Glomerular endothelial cell (primary cell): ENCODE measurements at places on chromosomes 1 and 21. TPM values are rescaled to one million over a fixed set of nuclear protein-coding genes. Genes with fewer than 3 reads are reported as not detected.

DNA sequence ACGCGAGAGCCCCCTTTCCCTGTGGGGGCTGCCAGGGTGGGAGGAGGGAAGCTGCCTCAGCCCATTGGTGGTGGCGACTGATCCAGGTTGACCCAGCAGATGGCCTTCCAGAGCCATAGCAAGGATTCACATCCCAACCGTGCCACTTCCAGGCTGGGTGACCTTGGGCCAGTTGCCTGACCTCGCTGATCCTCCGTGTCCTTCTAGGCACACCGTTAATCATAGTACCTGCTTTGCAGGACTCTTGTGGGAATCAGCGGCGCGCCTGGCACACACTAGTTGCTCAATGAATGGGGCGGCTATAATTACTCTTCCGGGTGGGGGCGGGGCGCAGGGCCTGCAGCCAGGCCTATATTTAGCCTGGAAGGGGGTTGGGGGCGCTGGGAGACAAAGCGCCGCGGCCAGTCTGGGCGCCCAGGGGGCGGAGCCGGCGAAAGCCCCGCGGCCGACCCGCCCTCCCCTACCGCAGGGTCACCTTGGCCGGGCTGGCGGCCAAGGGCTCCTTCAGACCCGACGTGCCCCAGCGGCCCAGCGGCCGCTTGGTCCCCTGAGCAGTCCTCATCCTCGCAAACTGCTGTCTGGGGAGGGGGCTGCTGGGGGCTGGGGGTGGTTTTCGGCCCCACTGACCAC, 5.1 kb downstream of the HSPB7 start:
- DNase-seq, result no peak

DNA sequence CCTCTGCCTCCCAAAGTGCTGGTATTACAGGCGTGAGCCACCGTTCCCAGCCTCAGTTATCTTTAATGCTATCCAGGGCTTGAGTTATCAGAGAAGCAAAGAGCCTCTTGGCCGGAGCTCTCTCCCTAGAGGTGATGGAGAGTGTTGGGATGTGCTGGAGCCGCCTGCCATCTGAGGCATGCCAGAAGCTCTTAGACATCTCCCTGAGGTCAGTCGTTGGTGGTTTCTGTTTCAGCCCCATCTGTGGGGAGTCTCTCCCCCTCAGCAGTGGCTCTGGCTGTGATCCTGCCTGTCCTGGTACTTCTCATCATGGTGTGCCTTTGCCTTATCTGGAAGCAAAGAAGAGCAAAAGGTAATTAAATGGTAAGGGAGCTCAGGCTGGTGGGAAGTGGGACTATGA, 11.6 kb upstream of the ZNF691 start:
- no peak for DNase-seq

GRCh38 chr1:27635396-27636142, 584 bp upstream of the FGR start:
- no peak for DNase-seq

- no peak for DNase-seq
Measured at GRCh38 chr1:53561503-53562105, 102.4 kb downstream of the DMRTB1 start.

The NADK gene
- total RNA-seq, result 91.0 and 134 TPM in 2 replicates

- DNase-seq, result no peak
Measured at GRCh38 chr1:235025422-235025984, 103.1 kb downstream of the TOMM20 start.

The TIMM17A gene
- total RNA-seq, result 47.8 and 48.4 TPM in 2 replicates

DNA sequence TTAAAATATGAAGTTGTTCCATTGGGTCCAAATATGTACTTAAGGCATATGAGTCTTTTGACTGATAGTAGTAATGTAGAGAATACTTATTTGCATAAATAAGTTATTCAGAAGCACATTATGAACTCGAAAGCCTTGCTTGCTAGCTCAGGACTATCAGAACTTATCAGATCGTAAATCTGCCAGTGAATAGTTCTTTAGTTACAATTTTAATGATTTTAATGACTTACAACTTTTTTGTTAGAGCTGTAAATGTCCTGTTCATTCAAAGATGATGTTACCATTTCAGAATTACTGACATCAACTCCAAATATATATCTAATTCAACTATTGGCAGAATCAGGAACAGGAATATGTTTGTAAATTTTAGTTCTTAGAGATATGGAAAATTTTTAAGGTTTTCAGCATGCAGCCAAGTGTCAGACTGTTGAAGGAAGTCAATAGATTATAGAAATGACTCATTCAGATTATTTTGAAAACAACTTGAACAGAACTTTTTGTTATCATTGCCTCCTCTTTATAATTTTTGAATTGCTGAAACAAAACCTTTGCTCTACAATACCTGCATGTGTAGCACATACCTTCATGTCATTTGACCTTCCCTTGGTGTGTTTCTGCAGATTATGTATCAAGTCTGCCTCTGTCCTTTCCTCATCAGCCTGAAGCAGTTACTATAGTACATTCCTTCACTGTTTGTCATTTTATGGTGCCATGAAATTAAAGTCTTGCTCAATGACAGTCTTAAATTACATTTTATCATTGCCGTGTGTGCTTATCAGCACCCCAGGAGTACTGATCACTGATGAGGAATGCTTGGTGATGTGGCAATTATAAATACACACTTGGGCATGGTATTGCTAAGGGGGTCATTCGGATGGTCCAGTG, 44.9 kb downstream of the LRRC8D start:
- no peak for DNase-seq

DNA sequence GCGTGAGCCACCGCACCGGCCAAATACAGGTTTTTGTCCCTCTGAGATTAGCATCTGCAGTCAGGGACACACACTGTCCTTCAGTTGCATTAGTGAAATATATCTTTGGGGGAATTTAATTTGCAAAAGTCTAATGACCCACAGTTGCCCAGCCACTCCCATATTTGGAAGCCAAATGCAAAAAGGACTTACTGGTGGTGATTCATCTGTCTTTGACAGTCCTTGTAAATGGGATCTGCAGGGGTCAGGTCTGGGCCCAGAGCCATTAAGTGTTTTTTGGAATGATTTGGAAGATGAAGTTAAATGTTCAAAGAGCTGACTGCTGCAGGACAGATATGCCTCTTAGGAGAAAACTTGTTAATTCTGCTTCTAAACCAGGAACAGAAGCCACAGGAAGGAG, 44.6 kb upstream of the DNASE2B start:
- no peak for DNase-seq

DNA sequence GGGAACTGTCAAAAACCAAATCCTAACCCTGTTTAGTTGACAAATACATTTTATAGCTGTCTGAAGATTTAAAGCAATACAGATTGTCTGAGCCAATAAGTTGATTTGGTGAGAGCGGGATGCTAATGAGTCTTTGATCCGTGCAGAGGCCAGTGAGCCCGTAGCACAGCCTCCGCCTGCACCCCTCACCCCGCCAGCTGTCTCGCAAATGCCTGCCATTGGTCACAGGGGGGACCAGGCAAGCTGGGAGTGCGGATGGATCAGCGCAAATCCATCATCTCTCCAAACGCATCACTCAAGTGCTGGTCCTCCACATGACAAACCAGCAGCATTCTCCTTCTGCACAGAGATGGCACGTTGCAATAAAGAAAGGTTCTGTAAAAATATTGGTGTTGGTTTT, 51.0 kb downstream of the ZBTB18 start:
- no peak for DNase-seq

DNA sequence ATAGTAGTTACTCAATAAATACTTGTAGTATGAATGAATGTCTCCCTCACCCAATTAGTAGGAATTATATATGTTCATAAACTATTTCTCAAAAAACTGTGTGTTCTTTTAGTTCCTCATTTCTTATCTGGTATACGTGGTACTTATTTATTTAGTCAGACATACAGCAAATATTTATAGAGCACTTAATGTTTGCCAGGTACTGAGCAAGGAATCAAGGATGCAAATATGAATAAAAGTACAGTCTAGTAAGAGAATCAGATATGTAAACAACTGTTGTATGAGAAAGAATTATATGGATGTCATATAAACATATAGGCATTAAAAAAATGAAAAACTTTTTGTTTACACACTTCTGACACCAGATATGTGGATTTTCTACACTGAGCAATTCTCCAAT, 58.5 kb downstream of the ATF6 start:
- DNase-seq, result no peak

DNA sequence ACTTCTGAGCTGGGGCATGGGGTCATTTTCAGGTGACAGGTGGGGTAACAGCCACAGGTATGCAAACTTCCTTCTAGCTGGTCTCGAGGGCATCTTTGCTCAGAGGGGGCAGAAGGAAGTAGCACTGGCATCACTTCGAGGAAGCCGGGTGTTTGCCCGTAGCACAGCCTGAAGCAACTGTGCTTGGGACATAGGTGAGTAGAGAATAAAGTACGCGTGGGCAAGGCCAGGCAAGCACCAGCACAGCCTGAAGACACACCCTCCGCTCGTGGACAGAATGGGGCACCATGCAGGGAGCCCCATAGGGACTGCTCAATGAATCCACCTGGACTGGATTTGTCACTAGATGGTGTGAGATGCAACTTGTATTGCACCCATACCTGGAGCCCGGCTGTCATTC, 167.1 kb downstream of the KCNJ6 start:
- no peak for DNase-seq

DNA sequence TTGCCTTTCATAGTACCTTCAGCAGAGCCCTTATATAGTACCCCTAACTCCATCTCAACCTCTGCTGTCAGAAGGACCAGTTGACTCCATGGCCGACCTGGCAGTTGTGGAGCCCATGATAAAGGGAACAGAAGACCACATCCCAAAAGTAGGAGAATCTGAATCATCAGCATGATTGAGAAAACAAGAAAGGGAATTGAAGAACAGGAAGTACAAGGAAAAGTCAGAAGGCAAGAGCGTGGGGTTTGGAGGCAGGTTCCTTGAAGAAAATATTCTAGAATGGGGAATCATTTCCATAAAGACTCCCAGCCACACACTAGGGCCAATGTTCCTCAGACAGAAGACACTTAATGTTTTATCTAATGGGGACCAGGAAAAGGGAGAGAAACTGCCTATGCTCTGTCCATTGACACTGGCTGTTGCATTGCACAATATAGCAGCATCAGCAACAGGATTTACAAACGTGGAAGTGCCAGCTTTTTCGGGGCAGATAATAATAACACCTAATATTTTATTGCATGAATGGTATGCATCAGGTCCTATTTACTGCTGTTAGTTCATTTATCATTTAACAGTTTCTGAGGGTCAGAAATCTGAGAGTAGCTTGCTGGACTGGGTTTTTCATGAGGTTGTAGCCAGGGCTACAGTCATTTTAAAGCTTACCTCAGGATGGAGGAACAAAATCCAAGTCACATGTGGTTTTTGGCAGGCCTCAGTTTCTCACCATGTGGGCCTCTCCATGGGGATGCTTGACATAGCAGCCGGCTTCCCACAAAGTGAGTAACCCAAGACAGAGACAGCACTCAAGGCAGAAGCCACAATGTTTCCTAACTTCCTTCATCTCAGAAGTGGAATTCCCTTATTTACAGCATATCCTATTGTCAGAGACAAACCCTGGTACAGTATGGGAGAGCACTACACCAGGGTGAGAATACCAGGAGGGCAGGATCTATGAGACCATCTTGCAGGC, 483.4 kb downstream of the PLPP3 start:
- DNase-seq, result no peak

- no peak for DNase-seq
Measured at GRCh38 chr1:183886853-183887252, 81.9 kb downstream of the RGL1 start.

GRCh38 chr1:212615201-212615470, 6.6 kb downstream of the ATF3 start:
- DNase-seq, result no peak

- no peak for DNase-seq
Measured at GRCh38 chr1:91026320-91026719, 4.5 kb upstream of the ZNF644 start.

The IFT25 gene
- total RNA-seq, result 11.0 and 19.1 TPM in 2 replicates

The PFDN2 gene
- total RNA-seq, result 63.0 and 78.2 TPM in 2 replicates

DNA sequence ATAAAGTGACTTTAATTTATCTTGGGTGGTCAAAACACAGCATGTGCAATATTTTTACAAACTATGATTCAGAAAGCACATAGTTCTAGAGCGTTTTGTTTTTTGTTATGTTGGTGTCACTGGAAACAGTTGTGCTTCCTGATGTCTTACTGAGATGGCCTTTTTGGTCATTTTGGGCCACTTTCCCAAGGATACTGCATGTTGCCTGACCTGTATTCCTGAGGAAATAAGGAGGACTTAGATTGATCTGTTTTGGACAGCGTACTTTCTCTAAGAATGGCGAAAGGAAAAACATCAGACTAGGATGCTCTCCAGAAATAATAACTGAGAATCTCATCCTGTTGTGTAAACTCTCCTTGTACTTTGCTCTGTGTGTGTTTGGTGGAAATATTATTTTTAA, 451.2 kb downstream of the USP25 start:
- no peak for DNase-seq

- DNase-seq, result no peak
Measured at GRCh38 chr1:8303141-8303540, 14.8 kb upstream of the SLC45A1 start.

The NEGR1 gene
- 2.0 and 2.5 TPM in 2 replicates for total RNA-seq

DNA sequence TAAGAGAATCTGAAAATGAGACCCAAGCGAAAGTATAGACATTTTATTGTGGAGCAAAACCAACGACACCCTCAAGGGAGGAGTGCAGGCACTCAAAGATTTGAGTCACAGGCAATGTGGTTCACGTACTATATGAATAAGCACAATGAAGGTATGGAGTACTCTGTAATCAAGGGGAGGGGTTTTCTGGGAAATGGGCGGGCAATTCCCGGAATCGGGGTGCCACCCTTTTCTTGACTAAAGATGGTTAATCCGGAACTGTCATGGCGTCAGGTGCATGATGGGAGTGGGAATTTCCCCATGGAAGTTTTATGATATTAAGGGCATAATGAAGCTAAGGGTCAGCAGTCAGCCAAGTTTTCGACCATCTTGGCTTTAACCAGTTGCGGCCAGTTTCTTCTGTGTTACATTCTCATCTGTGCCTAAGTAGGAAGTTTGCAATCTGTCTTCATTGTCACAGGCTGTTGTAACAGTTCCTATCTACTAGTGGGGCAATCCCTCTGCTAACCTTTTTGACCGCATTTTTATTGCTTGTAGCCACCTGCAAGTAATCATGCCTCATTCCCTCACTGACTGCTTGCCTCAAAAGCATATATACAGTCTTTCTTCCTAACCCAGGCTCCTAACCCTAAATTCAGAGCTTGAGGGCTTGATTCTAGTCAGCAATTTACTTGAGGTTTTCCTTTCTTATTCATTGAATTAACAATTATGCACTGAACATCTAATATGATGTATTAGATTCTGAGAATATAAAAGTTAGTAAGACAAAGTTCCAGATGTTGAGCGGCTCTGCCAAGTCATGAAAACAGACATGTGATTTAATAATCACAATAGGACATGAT, 775 bp upstream of the AIM2 start:
- no peak for DNase-seq

DNA sequence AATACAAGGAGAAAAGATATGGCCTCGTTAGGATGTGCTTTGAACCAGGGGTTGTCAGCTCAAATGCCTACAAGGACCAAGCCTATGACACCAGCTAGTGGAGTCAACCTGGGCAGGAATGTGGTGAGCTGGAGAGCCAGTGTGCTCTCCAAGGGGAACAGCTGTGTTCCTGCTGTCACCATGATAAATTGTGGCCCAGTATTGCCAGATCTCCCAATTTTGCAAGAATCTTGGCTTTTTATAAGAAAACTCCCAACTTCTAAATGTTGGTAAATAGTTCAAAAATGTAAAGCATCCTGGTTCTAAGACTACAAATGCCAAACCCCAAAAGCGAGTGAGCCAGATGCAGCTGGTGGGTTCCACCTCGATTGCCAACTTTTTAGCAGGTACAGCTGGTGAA, 391.1 kb downstream of the PLPP3 start:
- DNase-seq, result no peak

- DNase-seq, result no peak
Measured at GRCh38 chr1:160777486-160778089, 18.4 kb upstream of the LY9 start.

GRCh38 chr1:119790451-119791198, 20.6 kb downstream of the REG4 start:
- DNase-seq, result no peak

The LCE1E gene
- not detected in 2 replicates for total RNA-seq

The HSPA6 gene
- total RNA-seq, result 0.06 TPM in 1 of 2 replicates, not detected in the other
